ENCODE measurements at places on chromosomes 4 and X. TPM values are rescaled to one million over a fixed set of nuclear protein-coding genes. Genes with fewer than 3 reads are reported as not detected.

DNA sequence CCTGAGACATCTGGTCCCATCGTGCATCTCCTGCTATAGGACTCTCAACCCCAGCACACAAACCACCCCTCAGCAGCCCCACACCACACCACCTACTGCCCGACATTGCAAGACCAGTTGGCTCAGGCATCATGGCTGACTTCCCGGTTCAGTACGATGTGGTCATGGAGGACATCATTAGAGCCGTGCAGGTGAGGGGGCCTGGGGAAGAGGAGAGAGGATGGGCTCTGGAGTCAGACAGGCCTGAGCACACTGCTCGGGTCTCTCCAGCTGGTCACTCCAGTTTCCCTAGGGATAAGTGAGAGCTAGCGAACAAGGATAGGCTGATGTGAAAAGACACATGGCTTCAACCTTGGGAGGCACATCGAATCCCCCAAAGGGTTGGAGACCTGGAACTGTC lies 17.2 kb downstream of the MAGED2 start:
- H3K36me3 ChIP-seq: no peaks in the 10 kb centered on the region
- H3K27me3 ChIP-seq: no peaks in the 10 kb centered on the region
- DNase-seq: no peak
- no peaks in the 10 kb centered on the region for H3K4me1 ChIP-seq

IL13RA1 gene
- 98.3 TPM for total RNA-seq

- H3K4me3 ChIP-seq: no peak overlapping the region
- no peaks in the 10 kb centered on the region for H3K36me3 ChIP-seq
- H3K4me1 ChIP-seq: no peaks in the 10 kb centered on the region
Observed at GRCh38 chr4:83217721-83218522, 66.7 kb downstream of the COQ2 start.

DNA sequence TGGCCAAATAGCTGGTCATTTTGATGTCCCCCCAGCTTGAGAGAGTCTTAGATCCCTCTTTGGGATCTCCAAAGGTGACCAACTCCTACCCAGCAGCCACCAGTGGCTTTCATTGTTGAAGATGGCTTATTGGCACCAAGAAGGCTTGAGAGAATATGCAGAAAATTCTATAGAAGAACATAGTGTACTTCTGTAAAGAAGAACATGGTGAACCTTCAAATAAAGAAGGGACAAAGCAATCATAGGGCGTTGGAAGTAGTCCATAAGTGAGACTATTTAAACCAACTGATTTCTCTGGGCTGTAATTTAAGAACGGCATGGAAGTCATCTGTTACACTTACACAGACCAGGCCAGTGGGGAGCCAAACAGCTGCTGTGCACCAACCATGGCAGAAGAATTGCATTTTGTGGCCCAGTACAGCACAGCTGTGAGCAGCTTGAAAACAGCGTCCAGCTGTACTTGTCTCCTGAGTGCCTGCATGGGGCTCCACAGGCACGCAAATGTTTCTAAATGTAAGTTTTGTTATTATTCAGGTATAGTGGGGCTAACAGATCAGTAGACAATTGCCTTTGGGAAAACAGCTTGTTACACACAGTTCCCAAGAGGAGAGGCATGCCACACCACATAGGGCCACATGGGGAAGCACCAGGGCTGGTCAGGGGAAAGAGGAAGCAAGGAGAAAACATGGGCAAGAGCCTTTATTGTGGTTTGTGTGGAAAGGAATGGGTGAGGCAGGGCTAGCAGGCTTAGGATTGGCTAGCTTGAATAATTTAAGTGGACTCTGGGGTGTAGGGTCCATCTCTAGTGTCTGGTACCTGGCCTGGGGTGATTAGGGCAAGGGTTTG lies 125.0 kb downstream of the ARHGAP6 start:
- no peaks in the 10 kb centered on the region for H3K27me3 ChIP-seq
- no peaks in the 10 kb centered on the region for H3K4me1 ChIP-seq
- H3K4me3 ChIP-seq: no peak overlapping the region
- H3K27ac ChIP-seq: no peak overlapping the region

DNA sequence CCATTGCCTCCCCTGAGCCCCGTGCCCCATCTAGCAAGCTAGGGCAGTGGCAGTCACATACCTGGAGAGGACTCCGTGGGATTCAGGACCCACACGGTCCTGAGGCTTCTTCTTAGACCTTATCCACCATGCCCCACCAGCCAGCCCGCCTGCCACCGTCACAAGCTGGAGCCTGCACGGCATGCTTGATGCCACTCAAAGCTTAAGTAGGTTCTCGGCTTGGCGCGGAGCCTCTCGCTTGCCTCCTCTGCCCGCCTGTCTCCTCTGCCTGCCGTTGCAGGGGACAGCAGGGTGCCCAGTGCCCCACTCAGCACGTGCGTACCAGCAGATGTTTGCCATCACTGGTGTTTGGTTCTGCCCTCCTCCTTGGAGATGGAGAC lies 14.1 kb downstream of the PSAPL1 start:
- H3K27me3 ChIP-seq: no peaks in the 10 kb centered on the region
- H3K4me1 ChIP-seq: no peaks in the 10 kb centered on the region
- H3K36me3 ChIP-seq: no peaks in the 10 kb centered on the region
- no peak overlapping the region for H3K27ac ChIP-seq

DNA sequence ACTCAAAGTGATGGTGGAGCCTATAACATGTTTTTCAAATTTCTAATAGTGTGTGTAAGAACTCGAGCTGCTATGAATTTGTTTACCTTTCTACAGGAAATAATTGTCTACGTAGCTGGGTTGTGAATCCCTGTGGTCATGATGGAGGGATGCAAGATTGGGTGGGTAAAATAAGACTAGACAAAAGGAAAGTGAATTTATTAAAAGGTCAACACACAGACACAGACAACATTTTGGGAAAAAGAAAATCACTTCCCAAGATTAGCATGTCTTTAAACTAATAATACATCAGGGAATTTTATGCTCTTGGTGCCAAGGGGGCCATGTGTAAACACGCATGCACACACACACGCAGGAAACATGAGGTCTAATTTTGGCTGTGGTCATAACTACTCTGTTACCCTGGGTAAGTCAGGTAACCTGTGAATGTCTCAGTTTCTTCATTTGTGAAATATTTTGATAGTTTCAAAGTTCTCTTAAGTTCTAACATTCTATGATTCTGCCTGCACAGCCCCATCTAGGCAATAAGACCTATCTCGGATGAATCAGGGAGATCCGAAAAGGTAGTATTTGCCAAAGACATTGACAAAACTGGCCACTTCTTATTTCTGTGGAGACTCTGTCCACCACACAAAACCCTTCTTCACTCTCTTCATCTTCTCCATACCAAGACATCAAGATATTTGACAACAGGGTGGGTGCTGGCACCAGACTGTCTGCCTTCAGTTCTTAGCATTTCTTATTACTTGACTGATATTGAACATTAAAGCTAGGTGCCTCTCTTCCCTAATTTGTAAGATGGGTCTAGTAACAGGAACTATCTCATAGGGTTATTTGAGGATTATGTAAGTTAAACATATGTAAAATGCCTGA lies 1.6 kb upstream of the UNC5C start:
- peak overlapping the region; percentile 37 for H3K4me3 ChIP-seq
- DNase-seq: no peak
- H3K27me3 ChIP-seq: no peaks in the 10 kb centered on the region
- no peaks in the 10 kb centered on the region for H3K36me3 ChIP-seq

Measured in Peyer's patch (tissue), 4 donors.